ENCODE measurements at places on chromosomes 5 and 9. TPM values are rescaled to one million over a fixed set of nuclear protein-coding genes. Genes with fewer than 3 reads are reported as not detected.

DNA sequence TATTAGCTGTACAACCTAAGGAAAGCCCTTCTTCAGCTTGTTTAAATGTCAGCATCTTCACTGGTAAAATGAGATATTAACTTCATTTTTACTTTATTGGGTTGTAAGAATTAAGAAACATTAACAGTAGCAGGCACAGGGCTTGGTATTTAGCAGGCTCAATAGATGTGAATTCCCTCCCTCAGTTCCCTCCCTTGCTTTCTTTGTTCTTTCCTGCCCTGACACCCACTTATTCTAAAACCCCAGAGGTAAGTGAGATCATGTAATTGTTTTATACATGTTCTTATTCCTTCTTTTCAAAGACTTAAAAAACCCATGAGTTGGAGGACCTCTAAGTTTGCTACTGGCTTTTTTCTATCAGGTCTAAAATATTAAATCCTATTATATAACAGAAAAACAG lies 73.3 kb upstream of the IFNK start:
- H3K4me1 ChIP-seq = peaks cover 1% of the 10 kb centered on the region
- peaks cover 8% of the 10 kb centered on the region for H3K36me3 ChIP-seq
- no peaks in the 10 kb centered on the region for H3K27me3 ChIP-seq
- no peak overlapping the region for H3K27ac ChIP-seq

The GABRA1 gene
- not detected for total RNA-seq

The CATSPER3 gene
- total RNA-seq = 1.3 TPM

- no peak overlapping the region for H3K27ac ChIP-seq
- no peaks in the 10 kb centered on the region for H3K4me1 ChIP-seq
- DNase-seq = no peak
These were observed 98.1 kb upstream of the FER start for GRCh38 chr5:108649646-108650045.

The CBY3 gene
- total RNA-seq = not detected

GRCh38 chr5:134979416-134979815 lies 11.7 kb downstream of the CATSPER3 start:
- no peak for DNase-seq
- H3K36me3 ChIP-seq = peaks cover 37% of the 10 kb centered on the region
- no peak overlapping the region for H3K27ac ChIP-seq
- H3K27me3 ChIP-seq = no peaks in the 10 kb centered on the region

The FOXD4L5 gene
- total RNA-seq = 0.29 TPM

DNA sequence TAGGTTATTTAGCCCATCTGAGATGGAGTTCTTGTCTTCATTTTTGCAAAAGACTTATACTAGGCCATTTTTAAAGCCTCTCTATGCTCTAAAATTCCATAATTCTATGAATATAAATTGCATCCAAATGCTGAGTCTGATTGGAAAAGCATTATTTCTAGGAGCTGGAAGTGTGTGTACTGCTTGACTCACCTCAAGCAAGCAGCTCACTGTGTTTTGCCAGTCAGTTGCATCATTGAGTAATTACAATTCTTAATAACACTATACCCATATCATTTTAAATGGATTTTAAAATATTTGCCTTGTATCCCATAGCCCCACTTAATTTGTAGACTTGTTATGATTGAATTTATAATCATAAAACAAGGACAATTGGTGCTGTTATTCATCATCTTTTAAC lies 161.0 kb downstream of the PAM start:
- no peak for DNase-seq
- no peaks in the 10 kb centered on the region for H3K4me1 ChIP-seq
- H3K27ac ChIP-seq = no peak overlapping the region
- no peak overlapping the region for H3K4me3 ChIP-seq
- H3K27me3 ChIP-seq = no peaks in the 10 kb centered on the region

GRCh38 chr5:176778921-176779465 lies 31.4 kb upstream of the UNC5A start:
- no peaks in the 10 kb centered on the region for H3K4me1 ChIP-seq
- no peak for DNase-seq
- no peak overlapping the region for H3K27ac ChIP-seq
- H3K27me3 ChIP-seq = peaks cover 53% of the 10 kb centered on the region

DNA sequence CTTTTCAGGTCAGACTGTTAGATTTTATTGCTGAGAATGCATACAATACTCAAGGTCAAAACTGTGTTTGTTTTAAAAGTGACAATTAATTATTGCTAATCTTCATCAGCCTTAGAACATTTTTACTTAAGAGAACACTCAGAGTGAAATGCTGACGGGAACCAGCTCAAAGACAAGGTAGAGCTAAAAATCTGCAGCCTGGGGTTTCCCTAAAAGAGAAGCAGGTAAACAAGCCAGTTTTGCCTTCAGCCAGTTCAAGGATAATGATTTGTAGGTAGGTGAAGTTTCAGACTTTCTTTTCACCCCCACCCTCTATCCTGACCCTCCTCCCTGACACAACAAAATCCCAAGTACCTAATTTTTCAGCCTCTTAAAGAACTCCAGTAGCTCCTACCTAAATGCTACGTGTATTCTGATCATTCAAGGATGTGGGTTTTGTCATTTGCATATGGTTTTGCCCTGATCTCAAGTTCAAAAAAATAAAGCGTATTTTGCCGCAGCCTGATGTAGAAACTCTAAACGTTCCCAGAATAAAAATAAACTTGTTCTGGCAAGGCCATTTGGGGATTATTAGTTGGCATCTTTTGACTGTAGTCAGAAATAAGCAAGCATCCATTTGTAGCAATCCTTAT lies 407.2 kb downstream of the EFNA5 start:
- H3K36me3 ChIP-seq = peaks cover 2% of the 10 kb centered on the region
- DNase-seq = no peak
- no peaks in the 10 kb centered on the region for H3K4me1 ChIP-seq
- H3K4me3 ChIP-seq = no peak overlapping the region
- no peak overlapping the region for H3K27ac ChIP-seq

GRCh38 chr5:167790462-167791260 lies 500.8 kb upstream of the WWC1 start:
- H3K36me3 ChIP-seq = no peaks in the 10 kb centered on the region
- H3K27ac ChIP-seq = no peak overlapping the region
- no peak for DNase-seq
- no peak overlapping the region for H3K4me3 ChIP-seq
- no peaks in the 10 kb centered on the region for H3K4me1 ChIP-seq

DNA sequence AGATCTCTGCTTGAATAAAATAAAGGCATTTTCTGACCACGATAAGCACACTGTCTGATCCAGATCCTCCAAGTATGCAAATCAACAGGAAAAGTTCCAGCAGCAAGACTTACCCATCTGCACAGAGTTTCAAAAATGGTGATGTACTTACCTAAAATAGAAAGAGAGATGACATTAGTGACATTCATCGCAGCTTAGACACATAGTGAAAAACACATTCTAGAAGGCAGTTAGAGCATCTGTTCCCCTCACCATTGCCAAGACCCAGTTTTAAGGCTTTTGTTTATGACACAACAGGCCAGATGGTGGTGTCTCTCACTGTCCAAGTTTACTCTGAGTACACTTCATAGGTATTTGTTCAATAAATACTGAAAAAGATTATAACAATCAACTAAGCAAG lies 207.7 kb downstream of the PDE4D start:
- H3K27ac ChIP-seq = no peak overlapping the region
- H3K27me3 ChIP-seq = no peaks in the 10 kb centered on the region
- H3K36me3 ChIP-seq = no peaks in the 10 kb centered on the region
- DNase-seq = no peak

- H3K4me3 ChIP-seq = no peak overlapping the region
- H3K27me3 ChIP-seq = no peaks in the 10 kb centered on the region
- DNase-seq = no peak
- no peaks in the 10 kb centered on the region for H3K4me1 ChIP-seq
- H3K36me3 ChIP-seq = peaks cover 43% of the 10 kb centered on the region
- H3K27ac ChIP-seq = peak overlapping the region; percentile 49
These were observed 32.2 kb downstream of the ALDH7A1 start for GRCh38 chr5:126562823-126563222.

The SPATA31A3 gene
- not detected for total RNA-seq

GRCh38 chr5:23740029-23740428 lies 232.6 kb downstream of the PRDM9 start:
- DNase-seq = no peak
- no peaks in the 10 kb centered on the region for H3K27me3 ChIP-seq
- H3K27ac ChIP-seq = no peak overlapping the region
- H3K36me3 ChIP-seq = no peaks in the 10 kb centered on the region
- H3K4me1 ChIP-seq = no peaks in the 10 kb centered on the region

GRCh38 chr9:92522983-92523970 lies 12.5 kb downstream of the ECM2 start:
- peaks cover 3% of the 10 kb centered on the region for H3K4me1 ChIP-seq
- H3K27me3 ChIP-seq = no peaks in the 10 kb centered on the region
- no peak overlapping the region for H3K4me3 ChIP-seq
- no peaks in the 10 kb centered on the region for H3K36me3 ChIP-seq
- H3K27ac ChIP-seq = no peak overlapping the region

- H3K4me3 ChIP-seq = no peak overlapping the region
- H3K27ac ChIP-seq = no peak overlapping the region
- peaks cover 2% of the 10 kb centered on the region for H3K4me1 ChIP-seq
- peaks cover 98% of the 10 kb centered on the region for H3K27me3 ChIP-seq
- H3K36me3 ChIP-seq = no peaks in the 10 kb centered on the region
- DNase-seq = no peak
These were observed 200.9 kb downstream of the MEF2C start for GRCh38 chr5:88682131-88682530.

The SPATA31C1 gene
- not detected for total RNA-seq

- H3K27ac ChIP-seq = no peak overlapping the region
- no peak overlapping the region for H3K4me3 ChIP-seq
- no peaks in the 10 kb centered on the region for H3K4me1 ChIP-seq
- H3K27me3 ChIP-seq = no peaks in the 10 kb centered on the region
- no peaks in the 10 kb centered on the region for H3K36me3 ChIP-seq
- DNase-seq = no peak
These were observed 26.1 kb downstream of the PLPPR1 start for GRCh38 chr9:101054657-101055056.

DNA sequence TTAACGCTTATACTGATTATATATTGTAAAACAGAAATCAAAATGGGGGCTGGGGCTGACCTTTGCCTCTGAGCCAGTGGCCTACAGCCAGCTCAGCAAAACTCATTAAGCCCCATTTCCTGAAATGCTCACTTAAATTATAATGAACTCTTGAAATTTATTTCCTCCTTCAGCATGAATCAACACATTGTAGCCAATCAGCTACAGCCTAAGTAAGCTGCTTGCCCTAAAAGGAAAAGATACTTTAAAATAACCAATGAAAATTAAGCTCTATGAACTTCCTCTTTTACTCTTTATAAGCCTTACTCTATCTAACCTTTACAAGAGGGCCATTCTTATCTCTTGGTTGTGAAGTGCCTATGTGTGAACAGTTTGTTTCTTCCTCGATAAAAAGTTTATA lies 33.5 kb upstream of the SUB1 start:
- H3K4me3 ChIP-seq = no peak overlapping the region
- no peaks in the 10 kb centered on the region for H3K4me1 ChIP-seq
- no peaks in the 10 kb centered on the region for H3K36me3 ChIP-seq
- no peak overlapping the region for H3K27ac ChIP-seq

DNA sequence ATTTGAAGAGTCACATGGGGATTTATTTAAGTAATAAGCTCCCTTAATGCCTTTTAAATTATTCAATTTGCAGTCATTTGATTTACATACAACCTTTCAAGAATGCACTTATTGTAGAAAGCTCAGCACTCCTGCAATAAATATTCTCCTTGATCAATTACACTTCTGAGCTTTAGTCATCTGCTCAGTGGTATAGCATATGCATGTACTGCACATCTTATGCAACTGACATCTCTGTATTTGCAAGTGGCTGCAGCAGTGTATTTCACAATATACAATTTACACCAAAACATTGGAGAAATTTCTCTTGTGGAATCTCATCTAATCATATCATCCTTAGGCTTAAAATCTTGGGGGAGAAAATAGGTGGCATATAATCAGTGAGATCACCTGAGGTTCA lies 325.7 kb downstream of the SLF1 start:
- H3K4me3 ChIP-seq = no peak overlapping the region
- H3K27me3 ChIP-seq = no peaks in the 10 kb centered on the region
- no peak for DNase-seq
- no peaks in the 10 kb centered on the region for H3K36me3 ChIP-seq

The LRRC19 gene
- total RNA-seq = not detected

DNA sequence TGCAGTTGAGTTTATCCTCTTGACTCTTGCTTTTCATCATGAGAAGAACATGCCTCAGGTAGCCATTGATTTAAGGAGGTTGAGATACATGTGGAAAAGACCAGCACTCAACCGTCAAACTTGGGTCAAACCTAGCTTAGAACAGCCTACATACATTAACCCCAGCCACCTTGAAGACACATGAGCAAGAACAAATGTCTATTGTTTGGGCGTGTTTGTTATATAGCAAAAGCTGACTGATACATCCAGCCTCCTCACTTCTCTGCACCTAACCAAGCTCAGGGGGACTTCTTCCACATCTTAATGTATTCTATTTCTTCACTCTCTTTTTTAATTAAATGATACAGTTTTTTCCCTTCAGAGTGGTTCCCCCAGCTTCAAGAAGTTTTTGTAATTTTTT lies 28.7 kb downstream of the DRD1 start:
- no peaks in the 10 kb centered on the region for H3K4me1 ChIP-seq
- H3K27me3 ChIP-seq = no peaks in the 10 kb centered on the region
- H3K27ac ChIP-seq = no peak overlapping the region
- H3K4me3 ChIP-seq = no peak overlapping the region

The RLN2 gene
- total RNA-seq = 4.0 TPM

DNA sequence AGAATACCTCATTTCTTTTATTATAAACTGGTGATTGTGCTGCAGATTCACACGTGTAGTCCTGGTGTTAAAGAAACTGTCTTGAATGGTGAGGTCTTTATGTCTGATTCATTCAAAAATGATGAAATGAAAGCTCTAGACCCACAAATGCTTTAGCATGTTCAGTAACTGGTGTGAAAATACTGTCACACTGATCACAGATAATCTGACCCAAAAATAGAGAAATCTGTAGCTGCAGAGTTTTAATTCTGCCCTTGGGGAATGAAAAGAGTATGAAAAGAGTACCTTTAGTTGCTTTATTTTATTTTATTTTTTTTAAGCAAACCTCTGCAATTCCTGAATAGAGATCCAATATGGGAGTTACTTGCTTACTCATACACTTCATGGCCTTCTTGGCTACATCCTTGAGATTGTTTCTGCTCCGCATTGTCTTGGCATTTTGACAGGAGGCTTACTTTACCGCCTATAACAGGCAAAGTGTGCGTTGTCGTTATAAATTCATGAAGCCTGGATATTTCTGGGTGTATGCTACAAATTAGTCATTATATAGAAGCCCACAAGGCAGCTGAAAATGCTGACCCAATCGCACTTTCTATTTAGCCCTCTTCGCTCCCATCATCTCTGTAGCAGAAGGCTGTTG lies 2.7 kb downstream of the RGMB start:
- H3K36me3 ChIP-seq = peaks cover 8% of the 10 kb centered on the region
- H3K27me3 ChIP-seq = no peaks in the 10 kb centered on the region
- H3K4me1 ChIP-seq = peaks cover 35% of the 10 kb centered on the region
- H3K4me3 ChIP-seq = peak overlapping the region; percentile 91
- H3K27ac ChIP-seq = peak overlapping the region; percentile 20
